ENCODE measurements at places on chromosomes 4 and X.

DNA sequence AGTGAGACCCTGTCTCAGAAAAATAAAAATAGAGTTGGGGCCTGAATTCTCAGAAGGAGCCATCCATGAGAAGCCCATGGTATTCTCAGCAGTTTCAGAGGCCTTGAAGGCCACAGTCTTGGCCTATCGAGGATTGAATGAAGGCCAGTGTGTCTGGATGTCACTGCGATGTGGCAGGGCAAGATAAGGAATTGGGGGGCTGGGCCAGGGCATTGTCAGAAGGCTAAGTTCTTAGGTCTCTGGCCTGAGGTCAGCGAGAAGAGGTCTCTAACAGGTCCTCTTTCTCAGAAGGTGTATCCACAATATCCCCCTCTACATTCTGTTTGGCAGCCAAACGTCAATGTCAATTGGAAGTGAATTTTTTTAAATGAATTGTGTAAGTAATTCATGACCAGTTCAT lies 5.7 kb downstream of the ZNF275 start:
- DNase-seq: no peak

- no peak for DNase-seq
Measured at GRCh38 chr4:73252001-73252400, 6.6 kb downstream of the ANKRD17 start.

DNA sequence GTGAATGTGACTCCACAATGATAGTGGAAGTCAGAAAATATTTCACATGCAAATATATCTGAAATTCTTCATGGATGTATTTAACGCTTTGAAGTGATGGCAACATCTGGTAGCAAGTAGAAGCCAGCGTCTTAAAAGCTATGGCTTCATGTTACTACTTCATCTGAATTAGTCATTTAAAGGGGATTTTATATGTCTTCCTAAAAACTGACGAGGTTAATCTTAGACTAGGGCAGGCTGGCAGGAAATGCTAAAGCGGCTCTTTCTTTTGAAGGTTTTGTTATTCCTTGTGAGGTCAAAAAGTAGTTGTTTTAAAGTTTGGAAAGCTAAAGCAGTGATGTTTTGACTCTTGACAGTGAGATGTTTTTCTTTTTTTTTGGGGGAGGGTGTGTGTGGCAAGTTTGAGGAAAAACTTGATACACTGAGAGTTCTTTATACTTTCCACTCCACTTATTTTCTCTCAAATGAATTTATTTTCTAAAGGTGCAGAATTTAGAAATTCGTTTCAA lies 22.6 kb downstream of the PLS3 start:
- DNase-seq: no peak

GRCh38 chrX:124332481-124333424 lies at the start of gene TEX13D:
Gene TEX13D, plus strand, starts transcription at chrX:124332660. Its CDS starts 258 bp downstream, at chrX:124332918.
- DNase-seq: no peak

Data from stimulated activated CD8-positive, alpha-beta memory T cell treated with anti-CD3 and anti-CD28 coated beads, Interleukin-15, amount 100 ng/mL, for 24 hours (primary cell).